ENCODE measurements at places on chromosomes 16 and 17.
A peak's percentile ranks its signal among the peaks of the same experiment; 100 is the strongest.

GRCh38 chr17:77126519-77126918 lies 14.2 kb upstream of the SEC14L1 start:
- DNase-seq: no peak

DNA sequence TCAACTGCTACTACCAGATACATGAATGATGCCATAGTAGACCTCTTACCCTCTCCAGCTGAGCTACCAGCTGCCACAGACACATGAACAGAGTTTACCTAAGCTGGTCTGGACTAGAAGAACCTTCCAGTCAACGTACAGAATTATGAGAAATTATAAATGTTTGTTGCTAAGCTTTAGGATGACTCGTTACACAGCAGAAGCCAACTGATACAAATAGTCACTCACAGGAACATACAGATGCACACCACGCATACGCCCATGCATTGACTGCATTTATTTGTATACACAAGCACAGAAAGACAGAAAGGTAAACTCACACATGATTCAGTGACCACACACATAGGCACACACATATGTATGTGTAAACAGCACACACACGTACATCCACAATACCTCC lies 164.6 kb downstream of the SALL1 start:
- DNase-seq: no peak

DNA sequence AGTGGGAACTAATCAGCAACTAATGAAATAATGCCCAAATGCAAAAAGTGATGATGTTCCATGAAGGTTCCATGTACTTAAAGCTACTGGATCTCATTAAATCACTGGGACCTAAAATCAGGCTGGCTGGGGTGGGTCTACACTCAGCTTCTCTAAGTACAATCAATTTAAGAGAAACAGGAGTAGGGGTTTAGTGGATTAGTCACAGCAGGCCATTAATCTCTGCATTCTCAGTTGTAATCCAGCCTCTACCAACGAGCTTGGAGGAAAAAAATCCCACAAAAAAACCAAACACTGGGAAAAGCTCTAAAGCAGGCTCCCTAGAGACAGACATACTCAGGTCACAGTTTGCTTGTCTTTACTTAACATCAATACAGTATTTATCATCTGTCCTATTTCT lies 15.0 kb downstream of the CA10 start:
- DNase-seq: no peak

DNA sequence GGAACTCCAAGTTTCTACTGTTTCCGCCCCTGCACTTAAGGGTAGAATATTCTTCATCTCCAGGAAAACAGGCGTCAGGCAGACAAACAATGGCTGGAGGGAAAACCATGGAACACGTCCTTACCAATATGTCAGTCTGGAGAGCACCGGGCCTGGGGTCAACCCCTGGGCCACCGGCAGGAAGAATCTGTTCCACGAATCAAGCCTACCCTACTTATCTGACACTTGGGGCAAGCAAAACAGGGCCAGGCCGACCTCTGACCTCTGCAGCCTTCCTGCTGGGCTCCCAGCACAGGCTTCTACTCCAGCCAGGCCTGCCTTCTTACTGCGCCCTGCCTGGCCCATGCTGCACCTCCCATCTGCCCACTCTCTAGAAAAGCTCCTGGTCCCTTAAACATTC lies 10.1 kb downstream of the VAC14 start:
- no peak for DNase-seq

GRCh38 chr17:41406205-41406604 lies 8.8 kb upstream of the KRT31 start:
- DNase-seq: no peak

DNA sequence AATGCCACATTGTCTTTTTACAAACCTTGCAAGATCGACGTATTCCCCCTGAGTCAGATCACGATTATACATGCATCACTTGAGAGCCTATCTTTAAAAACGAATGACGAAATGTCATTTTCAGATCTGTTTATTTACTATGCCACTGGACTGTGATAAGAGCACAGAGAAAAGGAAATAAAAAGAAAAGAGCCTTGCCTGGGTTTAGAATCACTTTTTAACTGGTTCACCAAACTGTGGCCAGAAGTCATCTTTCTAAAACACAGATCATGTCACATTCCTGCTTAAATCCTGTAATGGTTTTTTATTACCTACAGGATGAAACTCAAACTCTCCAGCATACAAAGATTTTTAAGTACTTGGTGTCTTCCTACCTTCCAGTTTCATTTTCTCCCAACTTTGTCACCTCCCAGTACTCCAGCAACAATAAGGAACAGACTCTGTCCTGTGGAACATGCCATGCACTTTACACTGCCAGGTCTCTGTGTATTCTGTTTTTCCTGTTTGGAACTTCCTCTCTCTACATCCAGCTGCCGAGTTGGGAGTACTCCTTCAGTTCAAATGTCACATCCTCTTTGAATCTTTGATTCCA lies 91.5 kb downstream of the SNX11 start:
- no peak for DNase-seq

- no peak for DNase-seq
Measured at GRCh38 chr17:42674755-42675347, 1.9 kb downstream of the PLEKHH3 start.

GRCh38 chr16:2481676-2482075 lies 6.7 kb downstream of the TBC1D24 start:
- no peak for DNase-seq

DNA sequence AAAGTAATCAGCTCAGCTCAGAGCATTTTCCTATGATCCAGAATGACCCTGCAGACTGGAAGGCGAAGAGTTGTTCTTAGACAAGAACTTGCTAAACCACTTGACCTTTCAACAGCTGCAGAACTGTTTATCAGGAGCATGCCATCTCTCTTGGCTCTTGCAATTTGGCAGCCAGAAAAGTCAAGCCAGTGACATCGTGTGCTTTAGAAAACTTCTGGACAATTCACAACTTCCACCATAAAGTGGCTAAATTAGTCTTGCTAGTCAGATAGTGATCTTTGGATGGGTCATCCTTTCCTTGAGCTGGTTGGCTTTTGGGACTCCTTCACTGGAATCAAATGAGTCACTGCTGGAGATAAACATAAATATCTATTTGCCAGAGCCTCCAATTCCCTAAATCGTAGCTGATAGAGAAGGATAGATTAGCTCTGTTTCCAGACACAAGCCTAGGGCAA lies 146.5 kb downstream of the MAP2K6 start:
- DNase-seq: no peak

- no peak for DNase-seq
Measured at GRCh38 chr16:65283181-65283651, 161.4 kb upstream of the CDH11 start.

GRCh38 chr17:19397556-19398041 lies 10.6 kb upstream of the MFAP4 start:
- DNase-seq: no peak

- peak; percentile 90 for DNase-seq
Measured at GRCh38 chr16:30697264-30698138, 1.5 kb upstream of the SRCAP start.

GRCh38 chr17:72063756-72064450 lies 56.9 kb upstream of the SOX9 start:
- DNase-seq: no peak

DNA sequence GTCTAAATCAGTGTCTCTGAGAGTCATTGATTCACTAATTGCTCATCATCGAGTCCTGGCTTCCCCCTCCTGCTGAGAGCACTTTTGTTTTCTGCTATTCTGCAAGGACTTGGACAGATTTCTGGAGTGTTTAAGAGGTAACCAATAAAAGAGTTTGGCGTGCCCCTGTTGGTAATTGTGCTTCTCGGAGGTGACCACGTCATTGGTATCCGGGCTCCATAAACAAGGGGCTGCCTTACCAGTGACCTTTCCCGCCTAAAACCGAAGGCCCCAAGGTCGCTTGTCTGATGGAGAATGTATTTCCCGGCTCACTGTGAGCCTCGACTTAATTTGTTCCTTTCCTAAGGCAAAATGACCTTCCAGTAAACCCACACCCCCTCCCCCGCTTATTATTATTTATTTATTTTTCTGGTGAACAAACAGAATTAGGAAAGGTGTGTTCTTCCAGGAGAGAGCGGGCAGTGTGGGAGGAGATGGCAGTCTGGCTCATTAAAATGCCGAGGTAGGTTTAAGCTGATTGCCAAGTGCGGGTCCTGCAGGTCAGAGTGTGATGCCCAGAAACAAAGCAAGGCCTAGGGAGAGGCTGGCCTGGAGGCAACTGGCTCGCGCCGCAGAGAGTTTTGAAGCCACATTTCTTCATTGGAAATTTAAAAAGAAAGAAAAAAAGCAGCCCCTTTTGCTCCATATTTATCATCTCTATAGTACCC lies 30.2 kb downstream of the MSI2 start:
- no peak for DNase-seq

DNA sequence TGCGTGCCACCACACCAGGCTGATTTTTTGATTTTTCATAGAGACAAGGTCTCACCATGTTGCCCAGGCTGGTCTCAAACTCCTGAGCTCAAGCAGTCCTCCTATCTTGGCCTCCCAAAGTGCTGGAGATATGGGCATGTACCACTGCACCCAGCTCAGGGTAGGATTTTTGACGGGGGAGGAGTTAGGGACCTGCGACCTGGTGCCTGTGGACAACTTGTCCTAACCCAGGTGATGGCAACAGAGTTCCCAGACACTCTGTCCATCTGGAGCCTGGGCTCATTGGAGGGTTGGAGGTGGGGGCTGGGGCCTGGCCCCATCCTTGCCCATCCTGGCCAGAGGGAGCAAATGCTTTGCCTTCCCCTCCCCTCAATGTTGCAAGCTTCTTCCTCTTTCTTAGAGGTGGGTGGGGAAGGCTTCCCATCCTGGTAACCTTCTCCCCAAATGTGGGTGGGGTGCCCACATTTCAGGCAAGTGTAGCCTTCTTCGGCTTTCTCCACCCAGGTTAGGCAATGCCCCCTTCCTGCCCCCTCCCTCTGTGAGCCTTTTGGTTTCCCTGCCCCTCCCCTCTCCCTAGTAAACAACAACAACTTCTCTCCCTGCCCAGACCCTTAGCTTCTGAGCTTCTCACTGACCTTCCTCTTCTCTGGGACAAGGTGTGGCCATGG lies 24.9 kb downstream of the RARA start:
- no peak for DNase-seq

DNA sequence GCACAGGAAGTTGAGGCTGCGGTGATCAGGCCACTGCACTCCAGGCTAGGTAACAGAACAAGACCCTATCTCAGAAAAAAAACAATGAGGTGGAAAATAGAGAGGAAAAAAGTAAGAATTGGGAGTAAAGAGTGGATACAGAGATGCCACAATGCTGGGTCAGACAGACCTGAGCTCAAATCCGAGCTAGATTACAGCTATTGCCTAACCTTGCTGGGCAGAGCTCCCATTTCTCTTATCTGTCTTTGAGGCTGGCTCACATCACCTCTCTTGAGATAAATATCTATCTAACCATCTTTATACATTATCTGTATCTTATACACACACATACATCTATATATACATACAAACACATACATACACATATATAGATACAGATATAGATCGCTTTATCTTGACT lies 59.0 kb downstream of the ACSM2B start:
- DNase-seq: no peak

DNA sequence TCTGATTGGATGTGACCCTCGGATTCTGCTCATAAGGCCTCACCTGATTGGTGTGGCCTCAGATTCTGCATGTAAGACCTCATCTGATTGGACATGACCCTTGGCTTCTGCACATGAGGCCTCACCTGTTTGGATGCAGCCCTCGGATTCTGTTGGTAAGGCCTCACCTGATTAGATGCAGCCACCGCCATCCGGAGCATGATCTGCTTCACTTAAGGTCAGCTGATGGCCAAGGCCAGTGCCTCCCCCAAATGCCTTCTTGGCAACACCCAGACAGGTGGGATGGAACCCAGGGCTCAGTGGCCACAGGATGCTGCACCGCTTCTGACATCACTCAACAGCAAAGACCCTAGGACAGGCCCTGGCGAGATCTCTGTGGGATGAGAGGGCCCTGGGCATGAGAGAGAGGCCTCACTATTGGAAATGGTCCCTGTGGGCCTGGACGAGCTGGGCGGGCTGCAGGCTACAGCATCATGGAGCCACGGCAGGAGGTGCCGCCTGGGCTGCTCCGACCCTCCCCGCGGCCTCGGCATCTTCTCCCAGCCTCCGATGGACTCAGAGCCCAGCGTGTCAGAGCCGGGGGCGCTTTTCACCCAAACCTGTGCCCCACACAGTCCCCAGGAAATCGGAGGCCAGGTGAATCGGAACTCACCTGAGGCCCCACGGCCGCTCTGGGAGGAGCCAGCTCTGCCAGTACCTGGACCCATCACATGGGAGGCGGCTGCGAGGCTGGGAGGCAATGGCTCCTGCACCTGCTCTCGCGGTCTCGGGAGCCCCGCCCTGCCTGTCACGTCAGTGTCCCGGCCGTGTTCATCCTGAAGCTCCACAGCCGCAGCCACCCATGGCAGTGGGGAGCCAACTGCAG lies 60.9 kb upstream of the ZNF469 start:
- DNase-seq: no peak

DNA sequence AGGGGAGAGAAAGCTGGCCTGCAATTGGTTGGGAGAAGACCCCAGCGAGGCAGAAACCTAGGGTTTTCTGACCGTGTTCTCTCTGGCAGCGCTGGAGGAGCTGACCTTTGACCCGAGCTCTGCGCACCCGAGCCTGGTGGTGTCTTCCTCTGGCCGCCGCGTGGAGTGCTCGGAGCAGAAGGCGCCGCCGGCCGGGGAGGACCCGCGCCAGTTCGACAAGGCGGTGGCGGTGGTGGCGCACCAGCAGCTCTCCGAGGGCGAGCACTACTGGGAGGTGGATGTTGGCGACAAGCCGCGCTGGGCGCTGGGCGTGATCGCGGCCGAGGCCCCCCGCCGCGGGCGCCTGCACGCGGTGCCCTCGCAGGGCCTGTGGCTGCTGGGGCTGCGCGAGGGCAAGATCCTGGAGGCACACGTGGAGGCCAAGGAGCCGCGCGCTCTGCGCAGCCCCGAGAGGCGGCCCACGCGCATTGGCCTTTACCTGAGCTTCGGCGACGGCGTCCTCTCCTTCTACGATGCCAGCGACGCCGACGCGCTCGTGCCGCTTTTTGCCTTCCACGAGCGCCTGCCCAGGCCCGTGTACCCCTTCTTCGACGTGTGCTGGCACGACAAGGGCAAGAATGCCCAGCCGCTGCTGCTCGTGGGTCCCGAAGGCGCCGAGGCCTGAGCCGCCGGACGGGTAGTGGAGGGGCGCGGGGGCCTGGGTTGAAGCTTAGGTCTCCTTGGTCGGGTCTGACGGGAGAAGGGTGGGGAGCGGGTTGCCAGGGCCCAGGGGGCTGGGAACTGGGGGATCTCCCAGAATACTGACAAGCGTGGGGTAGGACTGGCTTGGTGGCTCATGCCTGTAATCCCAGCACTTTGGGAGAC lies 7.4 kb upstream of the PYDC1 start:
- DNase-seq: no peak

DNA sequence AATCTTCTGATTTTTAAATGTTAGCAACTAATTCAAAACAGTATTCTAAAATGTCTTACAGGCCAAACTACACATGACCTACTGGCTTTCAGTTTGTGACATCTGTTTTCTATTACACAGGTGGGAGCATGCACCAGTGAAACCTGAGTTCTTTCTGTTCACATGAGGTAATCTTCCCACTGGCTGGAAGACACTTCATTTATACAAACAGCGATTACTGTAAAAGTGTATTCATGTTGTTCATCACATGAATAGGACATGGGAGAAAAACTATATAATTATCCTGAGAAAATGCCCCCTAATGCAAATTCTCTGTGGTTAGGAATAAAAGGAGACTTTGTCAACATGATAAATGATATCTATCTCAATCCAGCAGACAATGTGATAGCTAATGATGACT lies 11.1 kb upstream of the PIK3R5 start:
- DNase-seq: no peak
